Stimulated activated CD8-positive, alpha-beta memory T cell treated with anti-CD3 and anti-CD28 coated beads, Interleukin-15, amount 100 ng/mL, for 4 hours (primary cell): ENCODE measurements at places on chromosomes 7 and 10.

- DNase-seq, result no peak
Observed at GRCh38 chr7:12711124-12711523, 23.7 kb downstream of the ARL4A start.

GRCh38 chr7:92763636-92764423, 72.5 kb downstream of the CDK6 start:
- DNase-seq, result no peak

DNA sequence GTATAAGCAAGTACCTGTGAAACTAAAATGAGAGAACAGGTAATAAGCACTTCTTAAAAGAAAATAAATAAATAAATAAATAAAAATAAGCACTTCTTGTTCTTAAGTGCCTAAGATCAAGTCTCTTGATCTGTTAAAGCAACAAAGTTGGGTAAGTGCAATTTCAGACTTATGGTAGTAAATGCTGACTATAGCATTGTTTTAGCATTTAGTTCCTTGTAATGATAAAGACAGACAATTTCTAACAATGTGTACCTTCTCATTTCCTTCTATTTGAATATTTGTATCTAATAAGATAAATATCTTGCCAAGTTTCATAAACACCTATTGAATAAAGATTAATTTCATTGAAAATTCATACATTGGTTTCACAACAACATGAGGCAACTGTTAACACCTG, 87.4 kb downstream of the GALNT11 start:
- no peak for DNase-seq

DNA sequence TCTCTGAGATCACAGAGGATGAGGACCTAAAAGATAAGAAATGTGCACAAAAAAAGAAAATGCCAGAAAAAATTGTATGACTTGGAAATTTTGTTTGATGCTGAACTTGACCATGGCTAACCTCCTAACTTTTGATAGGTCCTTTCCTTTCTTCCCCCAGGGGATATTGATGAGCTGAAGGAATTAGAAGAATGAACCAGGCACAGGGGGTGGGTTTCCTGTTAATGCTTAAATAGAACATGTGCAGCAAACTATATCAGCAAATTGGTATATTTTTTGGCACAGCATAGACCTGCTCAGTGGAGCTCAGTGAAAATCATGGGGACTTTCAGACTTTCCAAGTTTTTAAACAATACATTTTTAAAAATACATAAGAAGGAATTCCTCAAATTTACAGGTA, 300.7 kb downstream of the HDAC9 start:
- DNase-seq, result no peak

- no peak for DNase-seq
Observed at GRCh38 chr7:107726356-107727130, 17.4 kb upstream of the CBLL1 start.

DNA sequence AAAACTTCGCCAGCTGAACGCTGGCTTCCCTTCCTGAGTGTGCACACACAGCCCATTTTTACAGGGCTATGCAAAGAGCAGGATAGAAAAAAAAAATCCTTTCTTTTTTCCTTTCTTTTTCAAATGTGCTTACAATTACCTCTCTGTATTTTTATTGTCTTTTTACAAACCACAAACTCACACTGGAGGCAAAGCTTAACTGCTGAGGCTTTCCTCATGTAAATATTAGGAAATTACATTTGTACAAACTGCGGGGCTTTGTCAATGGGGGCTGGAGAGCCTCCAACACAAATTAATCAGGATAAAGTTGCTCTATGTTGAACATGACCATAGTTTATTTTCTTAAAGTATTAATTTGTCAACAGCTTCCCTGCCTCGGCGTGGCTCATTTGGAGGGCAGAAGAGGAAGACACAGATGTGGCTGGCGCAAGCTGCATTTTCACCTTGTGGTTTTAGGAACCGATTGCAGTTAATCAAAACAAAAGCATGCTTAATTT, 411.7 kb upstream of the MKI67 start:
- DNase-seq, result no peak

GRCh38 chr10:103177123-103177522, 15.9 kb downstream of the NT5C2 start:
- DNase-seq, result no peak

GRCh38 chr10:119029613-119030420, at the start of gene NANOS1:
Gene NANOS1, plus strand, starts transcription at chr10:119029714. Its CDS starts 88 bp downstream, at chr10:119029802.
- no peak for DNase-seq

- DNase-seq, result no peak
Observed at GRCh38 chr10:122454071-122454470, 382 bp upstream of the ARMS2 start.

GRCh38 chr7:123367031-123367430, 167.3 kb upstream of the SLC13A1 start:
- DNase-seq, result no peak

DNA sequence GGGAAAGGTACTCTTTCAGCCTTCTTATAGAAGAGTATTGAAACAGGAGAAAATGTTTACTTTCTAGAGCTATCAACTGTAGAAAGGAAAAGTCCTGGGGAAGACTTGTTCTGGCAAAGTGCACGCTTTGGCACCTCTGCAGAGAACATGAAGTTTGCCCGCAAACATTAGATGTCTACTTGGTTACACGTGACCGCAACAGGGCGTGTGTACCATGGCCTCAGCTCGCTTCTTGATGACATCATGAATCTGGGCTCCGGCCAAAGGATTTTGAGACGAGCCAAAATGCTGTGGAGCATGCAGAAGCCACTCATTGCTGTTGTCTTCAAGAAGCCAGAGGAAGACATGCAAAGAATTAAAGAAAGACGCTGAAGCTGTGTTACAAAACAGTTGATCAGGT, 8.6 kb upstream of the TAS2R60 start:
- DNase-seq, result no peak

- DNase-seq, result no peak
Observed at GRCh38 chr10:51907361-51907760, 208.0 kb upstream of the CSTF2T start.

DNA sequence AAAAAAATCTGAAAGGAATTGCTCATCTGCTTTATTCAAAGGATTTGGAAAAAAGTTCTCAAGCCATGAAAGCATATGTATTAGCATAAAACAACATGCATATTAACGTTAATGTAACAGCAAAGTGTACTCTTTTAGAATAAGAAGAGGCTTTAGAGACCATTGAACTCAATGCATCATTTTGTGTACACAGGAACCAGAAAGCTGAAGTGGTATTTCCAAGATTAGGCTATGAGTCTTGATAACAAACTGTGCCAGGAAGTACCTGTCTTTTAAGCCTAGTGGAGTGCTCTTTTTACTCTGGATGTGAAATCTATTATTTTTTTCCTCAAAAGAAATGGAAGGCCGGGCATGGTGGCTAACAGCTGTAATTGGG, 164.2 kb downstream of the THSD7A start:
- no peak for DNase-seq

- no peak for DNase-seq
Observed at GRCh38 chr10:19944911-19945663, 128.9 kb downstream of the PLXDC2 start.
